Astrocyte (in vitro differentiated cells and primary cell): ENCODE measurements at places on chromosomes 2 and 18. TPM values are rescaled to one million over a fixed set of nuclear protein-coding genes. Genes with fewer than 3 reads are reported as not detected.
A peak's percentile ranks its signal among the peaks of the same experiment; 100 is the strongest.

- DNase-seq = peak; percentile 22
Measured at GRCh38 chr2:239991689-239992314, 33.3 kb downstream of the NDUFA10 start.

DNA sequence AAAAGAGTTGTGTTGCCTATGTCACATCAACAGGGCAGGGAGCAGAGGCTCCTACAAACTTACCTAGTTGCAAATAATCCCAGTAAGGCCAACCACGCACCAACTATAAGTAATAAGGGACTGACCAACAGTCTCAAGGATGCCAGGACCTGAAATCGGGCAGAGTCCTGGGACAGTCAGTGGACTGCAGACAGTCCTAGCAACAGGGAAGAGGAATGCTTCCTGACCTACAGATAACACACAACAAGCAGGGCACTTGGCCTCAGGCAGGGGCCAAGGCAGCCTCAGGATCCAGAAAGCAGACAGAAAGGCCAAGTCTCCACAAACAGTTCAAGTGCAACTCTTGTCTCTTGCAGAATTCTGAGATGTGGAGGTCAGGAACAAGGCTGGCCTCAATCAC, 56.2 kb downstream of the GALNT14 start:
- no peak for DNase-seq

DNA sequence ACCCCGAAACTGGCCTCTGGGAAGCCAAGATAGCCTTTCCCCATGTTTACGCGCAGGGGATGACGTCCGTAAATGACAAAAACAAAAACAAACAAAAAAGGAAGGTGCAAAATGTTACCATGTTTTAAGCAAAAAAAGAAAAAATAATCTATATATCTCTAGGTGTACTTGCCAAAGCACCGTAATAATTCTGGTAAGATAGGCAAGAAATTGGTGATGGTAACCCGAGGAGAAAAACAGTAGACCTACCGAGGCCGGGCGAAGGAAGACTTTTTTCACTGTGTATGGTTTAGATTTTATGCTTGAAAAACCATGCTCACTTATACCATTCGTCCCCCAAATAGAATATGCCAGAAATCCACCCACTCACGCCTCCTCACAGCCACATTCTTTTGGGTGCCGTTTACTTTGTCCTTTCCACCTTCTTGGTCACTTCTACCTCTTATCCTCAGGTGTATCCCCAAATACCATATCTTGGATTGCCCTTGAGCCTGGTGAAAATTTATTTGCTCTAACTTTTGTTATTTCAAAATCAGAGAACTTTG, 8.0 kb downstream of the GATA6 start:
- DNase-seq = no peak

GRCh38 chr2:68452158-68452900, 14.8 kb downstream of the FBXO48 start:
- no peak for DNase-seq

GRCh38 chr2:113769555-113769954, 13.1 kb upstream of the SLC35F5 start:
- DNase-seq = no peak

GRCh38 chr18:73944715-73945114, 202.9 kb downstream of the FBXO15 start:
- DNase-seq = no peak

- DNase-seq = no peak
Measured at GRCh38 chr2:9725106-9725505, 94.3 kb upstream of the YWHAQ start.

DNA sequence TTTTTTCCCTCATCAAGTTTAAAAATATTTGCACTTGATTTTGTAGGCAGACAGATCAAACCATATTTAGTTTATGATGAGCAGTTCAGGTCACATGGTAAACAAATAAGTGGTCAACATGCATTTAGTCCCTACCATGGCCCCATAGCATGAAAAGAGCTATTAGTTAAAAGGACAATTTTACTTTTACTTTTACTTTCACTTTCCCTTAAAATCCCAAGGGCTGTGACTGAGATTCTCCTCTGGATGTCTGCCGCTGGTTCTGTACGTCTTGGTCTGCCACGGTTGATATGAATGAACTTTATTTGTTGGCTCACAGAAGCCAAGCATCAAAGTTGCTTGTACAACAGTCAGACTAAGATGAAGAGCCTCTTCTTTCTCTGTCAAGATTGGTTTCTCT, 626.2 kb upstream of the CDH7 start:
- DNase-seq = no peak

GRCh38 chr2:96727431-96727830, 12.4 kb downstream of the LMAN2L start:
- DNase-seq = no peak

DNA sequence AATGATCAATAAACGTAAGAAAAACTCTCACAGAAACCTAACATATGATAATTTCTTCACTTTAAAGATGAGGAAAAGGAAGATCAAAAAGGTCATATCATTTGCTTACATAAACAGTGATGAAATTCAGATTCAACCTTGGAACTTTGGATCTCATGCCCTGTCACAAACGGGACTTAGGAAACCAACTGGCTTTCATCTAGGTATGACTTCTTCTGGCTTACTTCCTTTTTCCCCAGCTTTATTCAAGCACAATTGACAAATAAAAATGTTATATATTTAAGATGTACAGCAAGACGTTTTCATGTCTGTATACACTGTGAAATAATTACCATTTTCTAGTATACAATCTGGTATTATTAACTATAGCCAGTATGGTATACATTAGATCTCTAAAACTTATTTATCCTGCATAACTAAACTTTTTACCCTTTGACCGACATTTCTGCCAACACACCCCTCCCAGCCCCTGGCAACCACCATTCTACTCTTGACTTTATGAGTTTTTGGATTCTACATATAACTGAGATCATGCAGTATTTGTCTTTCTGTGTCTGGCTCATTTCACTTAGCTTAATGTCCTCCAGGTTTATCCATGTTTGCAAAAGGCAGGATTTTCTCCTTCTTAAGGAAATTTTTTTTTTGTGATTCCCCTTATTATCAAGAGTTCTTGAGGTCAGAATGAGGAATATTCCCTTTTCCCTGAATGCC, 46.0 kb upstream of the COBLL1 start:
- no peak for DNase-seq

GRCh38 chr2:47798631-47799030, 15.7 kb downstream of the MSH6 start:
- no peak for DNase-seq

DNA sequence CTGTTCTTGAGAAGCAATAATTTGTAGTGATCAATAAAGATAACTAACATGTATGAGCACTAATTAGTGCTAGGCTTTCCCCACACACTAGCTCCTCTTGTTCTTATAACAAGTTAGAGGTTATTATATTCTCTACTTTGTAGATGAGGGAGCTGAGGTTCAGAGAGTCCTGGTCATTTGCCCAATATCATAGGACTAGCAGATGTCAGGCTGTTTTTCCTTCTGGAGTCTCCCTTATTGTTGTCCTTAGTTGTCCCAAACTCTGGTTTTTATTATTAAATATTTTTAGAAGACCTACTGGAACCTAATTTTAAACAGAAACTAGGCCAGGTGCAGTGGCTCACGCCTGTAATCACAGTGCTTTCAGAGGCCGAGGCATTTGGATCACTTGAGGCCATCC, 16.5 kb upstream of the TTC39C start:
- DNase-seq = no peak

DNA sequence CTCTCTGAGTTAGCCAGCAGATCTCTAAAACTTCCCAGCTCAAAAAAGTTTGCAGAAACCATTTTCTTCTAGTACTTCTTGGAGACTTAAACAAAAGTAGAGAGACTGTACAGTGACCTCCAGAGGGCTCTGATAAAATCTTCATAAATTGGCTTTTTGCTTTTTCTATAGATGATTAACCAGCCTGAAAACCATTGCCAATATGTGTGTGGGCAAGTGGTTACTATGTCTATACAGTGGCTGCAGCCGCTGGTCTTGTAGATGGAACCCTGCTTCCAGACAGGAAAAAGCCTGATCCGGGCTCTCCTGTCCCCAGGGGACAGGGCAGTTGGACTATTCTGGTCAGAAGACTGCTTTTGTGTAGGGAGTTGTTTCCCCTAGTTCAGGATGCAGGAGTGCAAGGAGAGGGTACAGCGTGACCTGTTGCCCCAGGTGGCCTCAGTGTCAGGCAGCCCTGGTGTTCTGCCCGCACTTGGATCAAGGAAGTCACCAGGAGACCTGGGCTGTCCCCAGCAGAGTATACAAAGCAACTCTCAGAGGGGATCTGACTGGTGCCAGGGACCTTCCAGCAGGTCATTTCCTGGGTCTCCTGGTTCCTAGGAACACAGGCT, 7.3 kb upstream of the PTPRM start:
- no peak for DNase-seq

DNA sequence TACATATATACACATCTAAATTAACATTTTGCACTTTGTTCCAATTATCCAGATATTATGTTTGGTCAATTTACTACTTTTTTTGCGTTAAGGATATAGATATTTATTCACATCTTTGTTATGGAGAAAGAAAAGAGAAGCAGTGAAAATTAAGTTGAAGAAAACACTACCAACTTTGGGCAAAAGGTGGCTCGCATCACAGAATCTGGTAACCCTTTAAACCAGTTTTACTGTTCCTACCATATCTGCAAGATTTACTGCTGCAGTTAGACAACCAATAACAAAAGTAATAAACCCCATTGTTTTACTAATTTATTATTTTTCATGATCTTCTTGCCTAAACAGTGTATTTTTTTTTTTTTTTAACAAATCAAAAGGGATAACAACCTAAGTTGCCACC, 53.6 kb downstream of the SMAD2 start:
- no peak for DNase-seq

DNA sequence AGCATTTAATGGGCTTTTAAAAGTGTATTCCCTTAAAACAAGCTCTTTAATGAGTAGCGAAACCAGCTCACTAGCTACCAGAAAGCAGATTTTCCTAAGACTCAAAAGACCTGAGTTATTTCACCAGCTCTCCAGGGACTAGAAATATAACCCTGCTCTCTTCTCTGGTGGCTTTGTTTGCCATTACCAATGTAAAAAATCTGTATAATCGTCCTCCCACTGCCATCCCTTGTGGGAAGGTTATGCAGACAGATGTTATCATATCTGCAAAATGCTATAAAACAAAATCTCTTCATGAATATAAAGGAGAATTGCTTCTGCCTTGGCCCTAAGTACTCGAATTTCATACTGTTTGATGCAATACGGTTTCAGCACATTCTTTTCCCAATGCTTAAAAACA, 335.2 kb downstream of the NUP35 start:
- no peak for DNase-seq

DNA sequence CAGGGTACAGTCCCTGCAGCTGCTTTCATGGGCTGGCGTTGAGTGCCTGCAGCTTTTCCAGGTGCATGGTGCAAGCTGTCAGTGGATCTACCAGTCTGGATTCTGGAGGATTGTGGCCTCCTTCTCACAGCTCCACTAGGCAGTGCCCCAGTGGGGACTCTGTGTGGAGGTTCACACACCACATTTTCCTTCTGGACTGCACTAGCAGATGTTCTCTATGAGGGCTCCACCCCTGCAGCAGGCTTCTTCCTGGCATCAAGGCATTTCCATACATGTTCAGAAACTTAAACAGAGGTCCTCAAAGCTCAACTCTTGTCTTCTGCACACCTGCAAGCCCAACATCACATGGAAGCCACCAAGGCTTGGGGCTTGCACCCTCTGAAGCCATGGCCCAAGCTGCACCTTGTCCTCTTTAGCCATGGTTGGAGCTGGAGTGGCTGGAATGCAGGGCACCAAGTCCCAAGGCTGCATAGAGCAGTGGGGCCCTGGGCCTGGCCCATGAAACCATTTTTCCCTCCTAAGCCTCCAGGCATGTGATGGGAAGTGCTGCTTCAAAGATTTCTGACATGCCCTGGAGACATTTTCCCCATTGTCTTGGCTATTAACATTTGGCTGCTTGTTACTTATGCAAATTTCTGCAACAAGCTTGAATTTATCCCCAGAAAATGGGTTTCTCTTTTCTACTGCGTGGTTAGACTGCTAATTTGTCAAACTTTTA, 250.2 kb upstream of the COPS8 start:
- DNase-seq = no peak

DNA sequence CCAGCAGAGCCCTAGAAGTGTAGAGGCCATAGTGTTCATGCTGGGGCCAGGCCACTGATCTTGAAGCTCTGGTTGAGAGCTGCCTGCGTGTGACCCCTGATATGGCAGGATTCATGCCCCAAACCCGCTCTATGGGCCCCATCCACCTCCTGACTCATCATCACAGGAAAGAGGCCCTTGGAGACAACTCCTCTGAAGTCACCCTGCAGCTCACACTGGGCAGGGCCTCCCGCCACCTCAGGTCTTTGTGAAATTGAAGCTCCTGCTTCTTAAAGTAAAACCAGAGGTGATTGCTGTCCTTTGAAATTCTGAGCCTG, 12.0 kb upstream of the TUBB6 start:
- no peak for DNase-seq

GRCh38 chr2:178404368-178404767, 46.6 kb downstream of the PRKRA start:
- peak; percentile 60 for DNase-seq

- no peak for DNase-seq
Measured at GRCh38 chr2:48901416-48901815, 145.9 kb upstream of the LHCGR start.

DNA sequence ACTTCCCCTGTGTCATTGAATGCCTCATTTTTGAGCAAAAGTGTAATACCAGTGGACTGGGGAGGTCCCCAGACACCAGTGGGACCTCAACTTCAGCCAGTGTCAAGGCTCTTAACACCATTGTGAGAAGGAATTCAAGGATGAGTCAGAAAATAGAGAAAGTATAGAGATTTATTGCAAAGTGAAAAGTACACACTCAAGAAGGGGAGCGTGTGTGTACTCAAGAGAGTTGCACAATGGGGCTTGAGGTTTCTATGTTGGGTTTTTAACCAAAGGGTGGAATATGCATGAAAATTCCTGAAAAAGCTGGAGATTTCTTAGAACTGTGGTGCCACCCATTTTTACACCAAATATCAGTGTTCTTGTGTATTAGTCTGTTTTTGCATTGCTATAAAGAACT, 81.9 kb downstream of the ADCYAP1 start:
- no peak for DNase-seq

DNA sequence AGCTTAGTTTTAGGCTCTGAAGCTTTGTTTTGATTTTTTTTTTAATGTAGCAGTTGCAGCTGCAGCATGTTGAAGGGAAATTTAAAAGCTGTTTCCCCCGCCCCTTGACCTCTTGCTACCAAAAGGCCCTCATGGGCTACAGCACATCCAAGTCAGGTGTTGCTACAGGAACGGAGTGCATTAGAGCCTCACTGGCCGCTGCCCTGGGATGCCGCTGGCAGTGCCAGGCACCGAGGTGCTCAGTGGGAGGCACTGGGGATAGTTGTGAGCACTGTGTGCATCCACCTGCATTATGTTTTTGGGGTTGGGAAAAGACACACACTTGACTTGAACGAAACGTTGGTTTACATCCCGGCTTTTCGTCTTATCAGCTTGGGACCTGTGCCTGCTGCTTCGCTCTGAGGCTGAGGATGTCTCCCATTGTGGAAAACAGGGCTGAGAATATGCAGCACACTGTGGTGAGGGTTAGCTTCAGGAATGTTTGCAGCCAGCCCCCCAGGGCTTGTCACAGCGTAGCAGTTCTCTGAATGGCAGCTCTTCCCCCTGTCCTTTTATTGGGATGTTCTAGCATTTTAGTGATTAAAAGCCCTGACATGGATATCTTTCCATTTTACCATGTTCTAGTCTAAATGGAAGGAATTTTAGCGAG, 24.1 kb downstream of the DCDC2C start:
- no peak for DNase-seq

C2orf80 gene
- not detected in 2 replicates for total RNA-seq

ARHGAP15 gene
- total RNA-seq = not detected in 2 replicates

LDAH gene
- 19.3 and 25.7 TPM in 2 replicates for total RNA-seq

COQ10B gene
- 46.0 and 48.3 TPM in 2 replicates for total RNA-seq

CHST10 gene
- 11.1 and 12.7 TPM in 2 replicates for total RNA-seq

CENPA gene
- 0.75 and 2.7 TPM in 2 replicates for total RNA-seq

CRACDL gene
- 1.8 and 5.7 TPM in 2 replicates for total RNA-seq

ZAP70 gene
- total RNA-seq = 0.14 and 0.73 TPM in 2 replicates

ANKRD62 gene
- not detected in 2 replicates for total RNA-seq

IL1F10 gene
- not detected in 2 replicates for total RNA-seq

C1QL2 gene
- total RNA-seq = 0.20 TPM in 1 of 2 replicates, not detected in the other
